ENCODE measurements at places on chromosomes 5 and 9.

- DNase-seq: no peak
Measured at GRCh38 chr9:134225186-134225585, 60.8 kb upstream of the RNU6ATAC start.

- DNase-seq: no peak
Measured at GRCh38 chr9:37984672-37985611, 81.0 kb upstream of the SLC25A51 start.

DNA sequence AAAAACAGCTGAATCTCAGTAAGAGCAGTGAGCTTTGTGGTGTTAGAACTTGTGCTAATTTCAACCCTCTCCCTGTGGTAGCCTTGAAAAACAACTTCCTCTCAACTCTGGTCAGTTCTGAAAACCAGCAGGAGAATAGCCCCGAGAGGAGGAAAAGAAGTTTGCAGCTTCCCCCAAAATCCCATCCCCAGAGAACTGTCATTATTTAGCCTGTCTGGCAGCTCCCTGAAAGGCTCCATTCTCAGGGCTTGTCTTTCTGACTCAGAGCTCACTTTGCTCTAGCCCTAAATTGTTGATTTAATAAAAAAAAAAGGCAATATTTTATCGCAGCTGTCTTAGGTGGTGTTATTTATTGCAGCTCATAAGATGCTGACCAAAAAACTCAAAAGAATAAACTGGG, 11.4 kb upstream of the SLC45A2 start:
- no peak for DNase-seq

DNA sequence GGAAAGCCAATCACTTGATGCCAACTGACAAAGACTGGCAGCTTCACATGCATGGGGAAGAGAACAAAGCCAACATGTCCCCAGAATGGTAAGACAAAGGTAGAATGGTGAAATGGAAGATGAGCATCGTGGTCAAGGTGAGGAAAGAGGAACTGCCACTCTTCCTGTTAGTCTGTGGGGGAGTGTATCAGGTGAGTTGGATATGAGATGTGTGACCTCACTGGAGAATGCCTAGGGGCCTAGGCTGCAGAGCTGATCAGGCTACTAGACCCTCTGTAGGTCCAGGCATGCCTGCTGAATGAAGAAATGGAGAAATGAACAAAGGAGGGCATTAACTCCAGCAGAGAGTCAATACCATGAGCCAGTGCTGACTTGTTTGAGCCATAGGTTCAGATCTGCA, 112.4 kb upstream of the SLC1A3 start:
- no peak for DNase-seq

All from DMS79 (cell line).